ENCODE measurements at places on chromosomes 13 and 19.

- DNase-seq, result no peak
Observed at GRCh38 chr13:24625331-24625731, 54.9 kb upstream of the ATP12A start.

DNA sequence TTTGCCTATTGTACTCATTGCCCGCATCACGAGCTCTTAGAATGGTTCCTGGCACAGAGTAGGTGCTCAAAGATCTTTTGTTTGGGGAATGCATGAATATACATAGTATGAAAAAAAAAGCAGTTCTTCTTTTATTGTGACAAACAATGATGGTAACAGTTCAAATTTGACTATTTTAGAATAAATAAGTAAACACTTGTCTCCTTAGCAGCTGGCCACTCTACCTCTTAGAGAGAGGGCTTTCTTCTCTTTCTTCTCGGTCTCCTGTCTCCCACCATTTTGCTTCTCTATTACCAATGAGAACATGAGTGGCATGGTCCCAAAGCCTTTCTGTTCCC is 639 bp upstream of the SLAIN1 start:
- no peak for DNase-seq

DNA sequence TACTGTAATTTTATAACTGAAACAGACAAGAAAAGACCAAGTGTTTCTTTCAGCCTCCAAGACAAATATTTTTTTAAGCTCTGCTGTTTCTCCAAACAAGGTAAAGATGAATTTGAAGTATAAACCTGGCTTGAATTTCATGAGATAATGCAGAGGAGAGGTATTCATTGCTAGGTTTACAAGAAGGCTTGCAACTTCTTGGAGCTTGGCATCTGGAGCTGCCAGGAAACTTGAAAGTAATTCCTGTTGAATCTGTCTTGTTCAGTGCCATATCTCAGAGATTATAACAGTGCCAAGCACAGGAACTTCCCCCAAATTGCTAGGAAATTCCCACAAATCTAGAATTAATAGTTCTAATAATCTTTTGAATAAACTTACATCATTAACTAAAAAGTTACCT is 70.9 kb downstream of the CDK8 start:
- no peak for DNase-seq

GRCh38 chr13:108985166-108985565 is 355.8 kb downstream of the MYO16 start:
- no peak for DNase-seq

DNA sequence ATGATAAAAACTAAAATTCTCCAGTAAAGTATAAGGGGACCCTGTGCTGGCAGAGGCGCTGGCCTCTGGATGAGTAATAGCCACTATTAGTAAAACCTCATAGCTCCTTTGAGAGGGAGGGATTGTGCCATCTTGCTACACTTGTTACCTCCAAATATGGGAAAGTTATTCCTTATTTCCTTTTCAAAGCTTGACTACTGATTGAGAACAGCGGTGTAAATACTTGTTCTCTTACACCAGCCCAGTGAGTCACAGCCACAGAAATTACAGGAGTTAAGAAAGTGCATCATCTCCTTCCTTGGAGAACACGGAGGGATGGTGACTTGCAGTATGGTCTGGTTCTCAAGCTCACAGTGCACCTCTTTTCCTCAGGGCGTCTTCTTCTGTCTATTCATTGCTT is 379.0 kb downstream of the EFNB2 start:
- DNase-seq, result no peak

DNA sequence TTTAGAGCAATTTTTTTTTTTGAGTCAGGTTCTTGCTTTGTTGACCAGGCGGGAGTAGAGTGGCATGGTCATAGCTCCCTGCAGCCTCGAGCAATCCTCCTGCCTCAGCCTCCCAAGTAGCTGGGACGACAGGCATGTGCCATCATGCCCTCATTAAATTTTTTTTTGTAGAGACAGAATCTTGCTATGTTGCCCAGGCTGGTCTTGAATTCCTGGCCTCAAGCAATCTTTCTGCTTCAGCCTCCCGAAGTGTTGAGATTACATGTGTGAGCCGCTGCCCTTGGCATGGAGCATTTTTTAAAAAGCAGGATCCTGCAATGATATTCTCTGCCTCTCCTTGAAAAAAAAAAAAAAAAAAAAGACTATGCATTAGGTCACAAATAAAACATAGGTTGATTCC is 5.9 kb downstream of the GPR32 start:
- no peak for DNase-seq

DNA sequence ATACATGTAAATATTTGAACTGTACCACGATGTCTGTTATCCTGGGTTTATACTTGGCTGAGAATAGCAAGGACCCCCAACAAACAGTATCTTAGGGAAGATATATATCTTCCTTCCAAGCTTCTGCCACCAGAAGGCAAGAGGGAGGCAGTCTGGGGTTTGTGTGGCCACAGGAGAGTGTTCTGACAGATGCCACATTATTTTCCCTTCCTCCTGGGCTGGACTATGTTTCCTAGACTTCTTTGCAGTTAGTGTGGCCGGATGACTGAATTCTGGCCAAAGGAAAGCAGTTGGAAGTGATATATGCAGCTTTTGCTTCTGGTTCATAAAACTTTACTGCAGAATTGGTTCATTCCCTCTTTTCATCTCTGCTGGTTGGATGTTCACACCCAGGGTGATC is 39.9 kb upstream of the TMTC4 start:
- DNase-seq, result no peak
